ENCODE measurements at places on chromosomes 2 and 18.

DNA sequence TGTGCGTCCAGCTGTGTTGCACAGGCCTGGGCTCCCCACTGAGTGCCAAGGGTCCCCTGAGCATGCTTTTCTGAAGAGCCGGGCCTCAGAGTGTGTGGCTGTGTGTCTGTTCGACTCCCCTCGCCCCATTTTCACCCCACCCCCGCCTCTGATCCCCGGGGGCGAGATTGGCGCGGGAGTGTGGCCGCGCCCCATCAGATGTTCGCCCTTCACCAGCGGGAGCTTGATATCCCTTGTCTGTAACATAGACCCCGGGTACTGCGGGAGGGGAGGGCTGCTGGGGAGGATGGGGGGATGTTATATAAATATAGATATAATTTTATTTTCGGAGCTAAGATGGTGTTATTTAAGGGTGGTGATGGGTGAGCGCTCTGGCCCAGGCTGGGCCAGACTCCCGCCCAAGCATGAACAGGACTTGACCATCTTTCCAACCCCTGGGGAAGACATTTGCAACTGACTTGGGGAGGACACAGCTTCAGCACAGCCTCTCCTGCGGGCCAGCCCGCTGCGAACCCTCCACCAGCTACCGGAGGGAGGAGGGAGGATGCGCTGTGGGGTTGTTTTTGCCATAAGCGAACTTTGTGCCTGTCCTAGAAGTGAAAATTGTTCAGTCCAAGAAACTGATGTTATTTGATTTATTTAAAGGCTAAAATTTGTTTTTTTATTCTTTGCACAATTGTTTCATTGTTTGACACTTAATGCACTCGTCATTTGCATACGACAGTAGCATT is 1.5 kb downstream of the RHOB start:
- DNase-seq, result no peak

GRCh38 chr18:58221060-58221725 is 177.2 kb downstream of the NEDD4L start:
- DNase-seq, result no peak

- DNase-seq, result no peak
These were observed 73.9 kb downstream of the SETBP1 start for GRCh38 chr18:44754567-44754966.

- DNase-seq, result no peak
These were observed 111.1 kb upstream of the SPOPL start for GRCh38 chr2:138390316-138390945.

GRCh38 chr2:61135510-61135909 is 26.5 kb upstream of the C2orf74 start:
- peak; percentile 10 for DNase-seq

GRCh38 chr2:239225871-239226561 is 174.8 kb downstream of the HDAC4 start:
- DNase-seq, result no peak

DNA sequence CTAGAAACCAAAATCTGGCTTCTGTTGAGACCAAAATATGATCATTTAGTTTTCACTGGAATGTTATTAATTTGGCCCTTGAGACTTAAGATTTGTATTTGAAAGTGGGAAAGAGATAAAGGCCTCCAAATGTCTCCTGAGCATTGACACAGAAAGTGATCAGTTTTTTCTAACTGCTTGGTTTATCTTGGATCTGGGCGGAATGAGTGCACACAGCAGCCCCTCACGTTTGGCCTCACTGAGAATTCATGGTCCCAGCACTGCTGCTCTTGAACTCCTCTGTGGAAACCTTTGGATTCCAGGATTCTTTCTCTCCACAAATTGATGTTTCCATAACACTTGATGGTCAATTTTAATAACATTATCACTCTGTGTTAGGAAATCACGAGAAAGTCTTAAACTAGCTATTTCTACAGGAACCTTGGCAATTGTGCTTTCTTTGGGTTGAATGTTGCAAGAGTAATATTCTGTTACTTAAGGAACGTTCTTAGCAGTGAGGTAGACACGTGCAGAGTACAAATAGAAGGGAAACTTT is 180.3 kb upstream of the BCL2L11 start:
- DNase-seq, result no peak

DNA sequence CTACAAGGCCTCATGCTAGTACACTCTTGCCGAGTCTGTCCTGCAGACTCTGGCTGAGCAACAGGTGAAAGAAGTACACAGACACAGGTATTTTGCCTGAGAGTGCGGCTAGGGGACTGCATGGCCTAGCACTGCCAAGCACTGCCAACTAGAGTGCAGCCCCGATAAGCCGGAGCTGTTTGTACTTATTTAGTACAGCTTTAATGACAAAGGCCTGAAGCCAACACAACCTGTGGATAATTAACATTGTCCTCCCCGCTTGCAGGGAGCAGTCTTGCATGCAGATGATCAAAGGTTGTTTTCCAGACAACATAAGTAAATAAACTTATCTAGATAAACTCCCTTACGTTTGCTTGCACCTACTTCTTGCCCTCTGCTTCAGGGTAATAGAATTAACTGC is 63.7 kb upstream of the MMADHC start:
- DNase-seq, result no peak

- DNase-seq, result no peak
These were observed 34.5 kb downstream of the STK39 start for GRCh38 chr2:168212866-168213265.

- DNase-seq, result no peak
These were observed 266.6 kb upstream of the ID2 start for GRCh38 chr2:8414946-8415879.

DNA sequence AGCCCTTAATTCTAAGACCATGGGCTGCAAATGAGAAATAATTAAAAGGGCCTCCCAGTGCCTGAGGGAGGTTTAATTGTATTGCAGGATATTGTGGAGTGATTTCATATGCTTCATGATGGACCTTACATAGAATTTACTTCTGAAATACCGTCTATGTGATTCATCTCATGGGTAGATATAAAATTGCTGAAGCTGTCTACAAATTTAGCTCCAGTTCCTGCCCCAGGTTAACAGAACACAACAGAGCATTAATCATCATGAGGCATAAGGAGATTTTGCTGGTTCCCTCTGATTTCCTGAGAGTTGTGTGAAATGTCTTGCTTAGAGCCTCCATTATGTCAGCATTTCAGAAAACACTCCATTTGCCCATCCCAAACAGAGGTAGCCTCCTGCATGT is 770 bp downstream of the UPP2 start:
- DNase-seq, result no peak

DNA sequence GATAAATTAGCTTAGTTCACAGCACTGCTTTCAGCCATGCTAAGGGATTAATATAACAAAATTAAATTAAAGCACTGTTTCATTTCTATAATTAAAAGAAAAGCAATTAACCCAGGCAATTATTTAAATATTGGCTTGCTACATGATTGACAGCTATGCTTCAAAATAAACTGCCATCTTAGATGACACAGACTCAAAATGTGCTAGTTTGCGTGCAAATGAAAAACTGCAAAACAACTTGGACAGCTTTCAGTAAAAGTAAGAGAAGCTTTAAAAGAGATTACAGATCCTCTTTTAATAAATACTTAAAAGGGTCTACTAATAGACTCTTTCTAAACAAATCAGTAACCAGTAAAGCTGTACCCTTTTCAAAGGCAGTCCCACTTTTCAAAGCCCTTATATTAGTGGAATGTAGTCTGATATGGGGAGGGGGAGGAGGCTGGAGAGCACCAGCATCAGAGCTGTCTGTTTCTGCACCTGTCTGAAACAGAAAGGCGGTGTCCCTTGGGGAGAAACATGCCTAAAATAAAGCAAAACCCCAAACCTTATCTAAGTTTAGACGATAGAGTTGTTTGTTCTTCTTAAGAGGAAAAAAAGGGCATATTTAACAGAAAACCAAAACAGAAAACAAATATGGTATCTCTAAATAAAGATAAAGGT is 20.8 kb downstream of the EIF2AK3 start:
- no peak for DNase-seq

DNA sequence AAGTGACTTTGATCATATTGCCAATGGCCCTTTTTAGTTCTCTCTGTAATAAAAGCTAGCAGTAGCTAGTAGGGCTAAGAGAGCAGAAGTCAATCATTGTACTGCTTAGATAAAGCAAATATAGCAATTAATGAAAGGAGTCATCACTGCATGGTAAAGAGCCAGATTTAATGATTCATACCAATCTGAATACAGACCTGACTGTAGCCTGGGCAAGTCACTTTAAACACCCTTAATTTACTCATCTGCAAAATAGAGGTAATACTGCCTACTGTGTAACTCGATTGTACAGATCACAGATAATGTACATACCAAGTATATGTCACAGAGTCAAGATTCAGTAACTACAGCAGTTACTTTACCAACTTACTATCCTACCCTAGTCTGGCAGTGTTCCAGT is 63.6 kb downstream of the ASXL2 start:
- no peak for DNase-seq

GRCh38 chr2:109638795-109639194 is 24.6 kb downstream of the SOWAHC start:
- no peak for DNase-seq

- no peak for DNase-seq
These were observed 142.5 kb downstream of the PARD3B start for GRCh38 chr2:204687776-204688175.

GRCh38 chr2:113124181-113124961 is 3.0 kb upstream of the IL1RN start:
- no peak for DNase-seq

GRCh38 chr2:118554616-118555015 is 292.8 kb downstream of the EN1 start:
- no peak for DNase-seq

DNA sequence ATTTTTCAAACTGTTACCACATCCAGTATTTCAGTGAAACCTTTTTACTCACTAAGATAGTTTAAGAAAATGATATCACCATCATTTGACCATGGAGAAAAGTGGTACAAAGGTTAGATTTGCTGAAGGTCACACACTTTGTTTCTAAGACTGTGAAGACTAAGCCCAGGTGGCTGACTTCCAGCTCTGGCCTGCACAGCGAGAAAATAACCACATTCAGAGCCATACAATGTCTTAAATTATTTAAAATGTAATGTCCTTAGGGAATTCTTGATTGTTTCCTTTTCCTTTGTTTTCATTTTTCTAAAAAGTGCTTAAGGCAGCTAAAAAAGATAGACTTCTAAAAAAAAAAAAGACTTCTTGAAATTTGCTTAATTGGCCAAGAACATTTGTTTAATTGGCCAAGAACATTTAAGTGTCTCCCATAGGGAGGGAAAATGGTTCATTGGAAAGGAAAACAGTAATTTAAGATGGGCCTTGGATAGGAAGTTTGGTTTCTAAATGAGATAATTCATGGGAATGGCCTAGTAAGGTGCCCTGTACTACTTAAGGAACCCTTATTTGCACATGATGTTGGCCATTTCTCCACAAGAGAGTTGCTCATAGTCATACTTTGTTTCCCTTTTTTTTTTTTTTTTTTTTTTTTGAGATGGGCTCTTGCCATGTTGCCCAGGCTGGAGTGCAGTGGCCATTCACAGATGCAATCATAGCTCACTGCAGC is 45.2 kb downstream of the CYP1B1 start:
- DNase-seq, result no peak

- no peak for DNase-seq
These were observed 216.6 kb upstream of the DSEL start for GRCh38 chr18:67733088-67733487.

DNA sequence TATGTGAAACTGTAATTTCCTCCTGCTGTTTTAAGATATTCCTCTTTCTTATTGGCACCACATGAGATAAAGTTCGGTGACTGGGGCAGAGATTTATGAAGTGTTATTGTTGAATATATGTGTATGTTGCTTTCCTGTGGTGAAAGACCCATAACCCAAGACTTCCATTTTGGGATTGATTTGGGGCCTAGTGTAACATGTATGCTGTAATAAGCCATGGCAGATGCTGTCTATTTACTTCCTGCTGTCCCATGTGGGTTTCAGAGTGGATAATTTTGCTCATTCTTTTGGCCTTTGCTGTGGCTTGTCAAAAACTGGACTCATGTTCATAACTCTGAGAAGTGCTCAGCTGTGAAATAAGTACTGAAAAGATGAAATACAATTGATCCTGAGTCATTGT is 10.8 kb upstream of the MYO1B start:
- DNase-seq, result no peak

DNA sequence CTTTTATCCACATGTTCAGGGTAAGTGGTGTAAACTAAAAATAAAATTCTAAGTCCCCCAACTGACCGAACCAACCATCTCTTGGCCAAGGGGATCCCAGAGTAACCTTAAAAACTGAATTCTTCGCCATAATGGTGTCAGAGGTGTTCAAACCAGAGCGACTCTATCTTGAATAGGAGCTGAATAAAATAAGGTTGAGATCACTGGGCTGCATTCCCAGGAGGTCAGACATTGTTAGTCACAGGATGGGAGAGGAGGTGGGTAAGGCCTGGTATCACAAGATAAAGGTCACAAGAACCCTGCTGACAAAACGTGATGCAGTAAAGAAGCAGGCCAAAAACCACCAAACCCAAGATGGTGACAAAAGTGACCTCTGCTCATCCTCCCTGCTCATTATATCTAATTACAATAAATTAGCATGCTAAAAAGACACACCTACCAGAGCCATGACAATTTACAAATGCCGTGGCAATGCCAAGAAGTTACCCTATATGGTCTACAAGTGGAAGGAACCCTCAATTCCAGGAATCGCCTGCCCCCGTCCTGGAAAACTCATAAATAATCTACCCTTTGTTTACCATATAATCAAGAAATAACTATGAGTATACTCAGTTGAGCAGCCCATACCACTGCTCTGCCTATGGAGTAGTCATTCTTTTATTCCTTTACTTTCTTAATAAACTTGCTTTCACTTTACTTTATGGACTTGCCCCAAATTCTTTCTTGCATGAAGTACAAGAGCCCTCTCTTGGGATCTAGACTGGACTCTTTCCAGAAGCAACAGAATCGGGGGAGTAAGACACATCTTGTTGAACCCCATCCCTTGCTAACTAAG is 302.4 kb downstream of the STK39 start:
- DNase-seq, result no peak

GRCh38 chr2:75896779-75897366 is 186.2 kb upstream of the GCFC2 start:
- DNase-seq, result no peak

DNA sequence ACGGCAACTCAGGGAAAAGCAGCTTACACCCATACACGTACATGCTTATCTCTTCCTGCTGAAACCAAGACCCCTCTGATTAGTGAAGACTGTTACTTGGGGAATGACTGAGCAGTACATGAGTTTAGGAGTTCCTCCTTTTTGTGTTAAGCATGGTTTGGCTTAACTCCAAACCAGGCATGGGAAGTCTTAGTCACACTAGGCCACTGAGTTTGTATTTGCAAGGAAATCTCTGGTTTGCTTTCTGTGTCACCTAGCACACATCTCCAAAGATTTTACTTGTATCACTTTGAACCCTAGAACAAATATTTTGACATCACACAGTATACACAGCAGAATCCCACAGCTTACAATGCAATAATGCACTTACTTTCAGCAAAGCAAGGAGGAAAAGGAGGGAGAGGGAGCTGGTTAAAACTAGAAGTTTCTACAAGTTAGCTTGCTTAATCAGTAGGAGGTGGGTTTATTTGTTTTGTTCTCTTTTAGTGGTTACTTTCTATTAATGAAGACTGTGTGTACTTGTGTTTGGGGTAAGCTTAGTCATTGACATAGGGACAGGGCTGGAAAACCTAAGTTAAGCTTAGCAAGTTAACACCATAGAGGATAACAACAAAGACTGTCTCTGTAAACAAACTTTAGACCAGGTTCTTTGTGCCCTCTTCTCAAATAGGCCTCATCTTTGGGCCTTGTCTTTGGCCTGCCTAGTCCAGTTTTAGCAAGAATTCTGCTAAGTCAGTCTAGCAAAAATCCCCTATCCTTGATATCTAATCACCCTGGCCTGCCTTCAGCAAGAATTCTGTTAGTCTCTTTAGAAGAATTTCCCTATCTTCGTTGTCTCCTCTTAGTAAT is 219.4 kb downstream of the MREG start:
- DNase-seq, result peak; percentile 11
